Activated CD4-positive, alpha-beta T cell treated with anti-CD3 and anti-CD28 coated beads for 36 hours (primary cell): ENCODE measurements at places on chromosomes 5 and 9.

DNA sequence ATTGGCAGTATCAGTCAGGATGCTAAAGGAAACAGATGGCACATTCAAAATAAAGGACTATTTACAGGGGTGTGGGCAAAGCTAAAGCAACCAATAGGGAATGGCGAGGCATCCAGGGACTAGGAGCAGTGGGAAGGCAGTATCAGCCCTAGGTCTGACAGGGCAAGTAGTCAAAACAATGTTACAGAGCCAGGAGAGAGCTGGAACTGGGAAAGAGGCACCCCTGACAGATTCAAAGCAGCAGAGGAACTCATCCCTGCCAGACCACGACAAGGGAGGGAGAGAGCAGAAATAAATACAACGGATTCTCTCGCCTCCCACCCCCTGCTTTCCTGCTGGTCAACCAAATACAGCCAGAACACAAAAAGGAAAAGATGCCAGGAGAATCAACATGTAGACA, 371.5 kb downstream of the NR2F1-AS1 start:
- no peak for DNase-seq

- DNase-seq: no peak
Measured at GRCh38 chr5:91042936-91043255, 340.2 kb downstream of the ARRDC3 start.

DNA sequence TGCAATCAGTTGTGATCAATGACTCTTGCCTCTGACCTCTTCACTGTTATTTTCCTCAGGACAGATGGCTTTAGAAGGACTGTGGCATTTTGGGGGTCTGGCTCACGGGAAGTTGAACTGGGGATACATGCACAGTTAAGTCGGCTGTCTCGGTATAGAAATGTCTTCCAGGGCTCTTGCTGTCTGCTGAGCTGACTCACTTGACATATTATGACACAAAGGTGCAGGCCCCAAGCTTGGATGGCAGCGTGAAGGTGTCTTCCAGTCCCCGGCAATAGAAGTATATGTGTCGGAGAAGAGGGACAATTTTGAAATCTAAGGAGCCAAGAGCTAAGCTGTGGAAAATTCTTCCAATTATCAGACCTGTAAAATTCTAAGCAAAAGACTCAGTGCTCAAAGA, 9.8 kb upstream of the ARSI start:
- no peak for DNase-seq

DNA sequence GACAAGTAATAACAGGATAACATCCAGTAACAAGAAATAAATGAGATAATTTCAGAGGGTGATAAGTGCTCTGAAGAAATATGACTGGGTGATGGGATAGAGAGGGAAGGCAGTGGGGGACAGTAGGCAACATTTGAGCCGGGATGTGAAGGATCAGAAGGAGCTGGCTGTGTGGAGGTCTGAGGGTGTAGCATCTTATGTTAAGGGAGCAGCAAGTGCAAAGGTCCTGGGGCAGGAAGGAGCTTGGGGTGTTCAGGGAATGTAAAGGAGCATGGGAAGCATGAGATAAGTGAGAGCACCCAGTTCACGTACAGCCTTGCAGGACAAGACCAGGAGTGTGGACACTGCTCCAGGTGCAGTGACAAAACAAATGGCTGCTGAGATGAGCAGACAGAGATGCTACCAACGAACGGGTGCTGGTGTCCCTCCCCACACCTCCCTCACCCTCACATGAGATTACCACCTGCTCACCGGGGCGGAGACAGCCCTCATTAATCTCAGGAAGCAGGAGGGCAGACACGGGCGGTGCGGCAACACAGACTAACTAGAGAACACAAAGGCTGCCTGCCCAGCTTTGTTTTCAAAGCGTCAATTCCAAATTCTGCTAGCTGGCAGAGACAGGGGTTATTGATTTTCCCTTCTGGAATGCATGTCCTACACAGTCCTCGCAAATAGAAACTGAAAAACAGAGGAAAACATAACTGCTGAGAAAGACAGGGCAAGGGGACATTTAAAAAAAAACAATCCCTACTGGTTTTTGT, 298.1 kb upstream of the PANK3 start:
- peak; percentile 11 for DNase-seq
